Activated T-cell treated with anti-CD3 and anti-CD28 coated beads, Interleukin-2, amount 50 U/mL, for 72 hours (primary cell): ENCODE measurements at places on chromosomes 4 and X. TPM values are rescaled to one million over a fixed set of nuclear protein-coding genes. Genes with fewer than 3 reads are reported as not detected.
A peak's percentile ranks its signal among the peaks of the same experiment; 100 is the strongest.

GRCh38 chr4:43276321-43276720 lies 383.8 kb downstream of the GRXCR1 start:
- no peak for DNase-seq

MAGEA11 gene
- total RNA-seq = not detected

FREM3 gene
- not detected for total RNA-seq

DNA sequence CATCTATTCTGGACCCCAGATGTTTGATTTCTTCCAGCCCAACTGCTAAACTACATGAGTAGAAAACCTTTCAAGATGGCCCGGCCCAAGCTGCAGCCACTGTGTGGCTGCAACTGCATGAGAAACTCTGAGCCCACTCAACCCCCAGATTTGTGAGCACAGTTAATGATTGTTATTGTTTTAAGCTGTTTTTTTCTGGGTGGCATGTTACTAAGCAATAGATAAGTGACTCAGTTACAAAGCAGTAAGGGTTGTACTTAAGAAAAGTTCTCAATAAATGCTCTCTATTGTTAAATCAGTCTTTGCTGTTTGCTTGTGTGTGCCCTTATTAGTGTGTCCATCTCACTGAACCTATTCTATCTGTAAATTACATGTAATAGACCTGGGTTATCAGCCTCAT lies 51.8 kb downstream of the GC start:
- DNase-seq = no peak

PCSK1N gene
- total RNA-seq = 2.8 TPM

DNA sequence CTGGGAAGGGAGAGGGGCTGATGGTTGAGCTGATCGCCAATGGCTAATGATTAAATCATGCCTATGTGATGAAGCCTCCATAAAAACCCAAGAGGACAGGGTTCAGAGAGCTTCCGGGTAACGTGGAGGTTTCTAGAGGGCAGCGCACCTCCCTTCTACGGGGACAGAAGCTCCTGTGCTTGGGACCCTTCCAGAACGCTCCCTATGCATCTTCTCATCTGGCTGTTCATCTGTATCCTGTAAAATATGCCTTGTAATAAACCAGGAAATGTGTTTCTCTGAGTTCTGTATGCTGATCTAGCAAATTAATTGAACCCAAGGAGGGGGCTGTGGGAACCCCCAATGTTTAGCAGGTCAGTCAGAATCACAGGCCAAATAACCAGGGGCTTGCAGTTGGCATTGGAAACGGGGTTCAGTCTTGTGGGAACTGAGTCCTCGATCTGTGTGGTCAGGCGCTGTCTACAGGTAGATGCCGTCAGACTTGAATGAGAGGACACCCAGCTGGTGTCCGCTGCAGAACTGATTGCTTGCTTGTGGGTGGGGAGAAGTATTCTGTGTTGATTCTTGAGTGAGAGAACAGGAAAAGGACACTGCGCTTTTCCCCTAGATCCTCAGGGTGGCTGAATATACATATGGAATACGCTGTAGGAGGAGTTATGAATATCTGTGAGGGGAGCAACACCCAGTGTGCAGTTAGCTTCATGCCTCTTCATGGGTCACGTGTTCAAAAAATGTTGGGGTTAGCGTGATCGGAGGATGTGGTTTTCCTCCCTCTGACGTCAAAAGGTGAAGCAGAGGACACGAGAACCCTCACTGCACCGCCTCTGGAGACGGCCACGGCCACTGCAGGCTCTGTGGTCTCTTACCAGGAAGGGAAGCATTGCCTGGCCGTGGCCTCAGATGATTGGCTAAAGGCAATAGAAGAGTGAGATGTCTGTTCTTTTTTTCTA lies 29.2 kb downstream of the HTT-AS start:
- DNase-seq = peak; percentile 83

PRDM8 gene
- 3.3 TPM for total RNA-seq

TFDP3 gene
- total RNA-seq = not detected

- no peak for DNase-seq
These were observed 396.0 kb downstream of the PDGFC start for GRCh38 chr4:156575430-156576073.

DNA sequence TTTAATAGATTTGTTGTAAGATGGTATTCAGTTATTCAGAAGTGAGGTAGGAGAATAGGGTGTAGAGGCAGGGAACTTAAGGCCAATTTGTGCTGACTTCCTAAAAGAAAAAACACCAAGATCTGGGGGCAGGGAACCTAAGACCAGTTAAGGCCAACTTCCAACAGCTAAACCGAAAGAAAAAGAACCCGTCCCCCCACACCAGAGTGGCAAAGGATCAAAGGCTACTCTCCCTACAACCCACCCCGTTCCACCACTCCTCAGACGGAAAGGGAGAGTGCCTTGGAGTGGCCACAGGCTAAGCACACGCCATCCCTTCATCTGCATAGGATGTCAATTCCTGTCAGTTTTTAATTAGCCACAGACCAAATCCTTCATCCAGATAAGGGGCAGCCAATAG lies 3.7 kb upstream of the ZNF718 start:
- no peak for DNase-seq
